ENCODE measurements at places on chromosomes 11 and 22.

GRCh38 chr11:68021167-68021787 is 9.2 kb upstream of the NDUFS8 start:
- no peak for DNase-seq

DNA sequence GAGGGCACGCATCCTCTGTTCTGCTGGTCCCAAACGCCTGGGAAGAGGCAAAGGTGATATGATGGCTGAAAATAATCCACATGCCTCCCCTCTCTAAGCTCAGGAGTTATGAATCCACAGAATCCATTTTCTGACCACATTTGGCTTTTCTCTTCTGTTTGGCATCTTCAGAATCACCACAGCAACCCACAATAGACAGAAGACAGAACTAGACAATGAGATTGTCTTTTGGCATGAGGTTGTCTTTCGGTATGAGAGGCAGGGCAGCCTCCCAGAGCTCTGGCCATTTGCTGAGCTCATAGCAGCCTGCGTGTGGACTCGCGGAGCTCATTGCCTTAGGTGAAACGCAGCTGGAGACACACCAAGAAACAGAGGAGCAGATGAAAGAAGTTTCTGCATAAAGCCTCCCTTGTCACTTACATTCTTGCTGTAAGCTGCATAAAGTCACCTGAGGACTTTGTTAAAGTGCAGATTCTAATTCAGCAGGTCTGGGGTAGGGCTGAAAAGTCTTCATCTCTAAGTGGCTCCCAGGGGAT is 868.0 kb downstream of the NTM start:
- no peak for DNase-seq

- no peak for DNase-seq
Measured at GRCh38 chr11:64457416-64458010, 98.6 kb downstream of the RPS6KA4 start.

DNA sequence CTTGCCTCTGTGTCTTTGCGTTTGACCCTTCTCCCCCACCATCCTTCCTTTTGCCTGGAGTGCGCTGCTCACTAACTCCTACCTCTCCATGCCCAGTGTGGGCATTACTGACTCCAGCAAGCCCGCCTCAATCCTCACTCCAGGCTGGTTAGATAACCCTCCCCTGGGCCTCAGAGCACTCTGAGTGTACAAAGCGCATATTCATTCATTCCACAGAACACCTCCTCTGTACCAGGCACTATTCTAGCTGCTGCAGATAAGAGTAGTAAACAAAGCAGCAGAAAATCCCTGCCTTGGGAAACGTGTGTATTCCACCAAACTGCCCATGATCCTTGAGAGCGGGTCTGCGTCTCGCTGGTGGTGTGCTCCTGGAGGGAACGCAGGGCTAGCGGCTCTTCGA is 3.2 kb downstream of the SLC22A8 start:
- no peak for DNase-seq

DNA sequence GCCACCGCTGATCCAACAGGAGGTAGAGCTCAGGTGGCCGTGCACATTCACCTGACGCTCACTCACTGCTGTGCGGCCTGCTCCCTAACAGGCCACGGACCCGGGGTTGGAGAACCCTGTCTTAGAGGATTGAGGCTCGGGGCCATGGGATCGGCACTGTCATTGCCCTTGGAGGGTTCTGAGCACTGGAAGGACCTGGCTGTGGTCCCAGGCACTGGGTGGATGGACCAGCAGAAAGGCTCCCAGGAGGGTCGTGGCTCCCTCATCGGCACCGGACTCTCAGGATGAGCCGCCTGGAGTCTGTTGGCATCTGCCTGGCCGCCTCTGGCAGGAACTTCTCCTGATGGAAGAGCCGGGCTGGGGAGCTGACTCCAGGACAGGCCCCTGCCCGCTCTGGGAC is 6.5 kb downstream of the KCNQ1 start:
- DNase-seq = no peak

DNA sequence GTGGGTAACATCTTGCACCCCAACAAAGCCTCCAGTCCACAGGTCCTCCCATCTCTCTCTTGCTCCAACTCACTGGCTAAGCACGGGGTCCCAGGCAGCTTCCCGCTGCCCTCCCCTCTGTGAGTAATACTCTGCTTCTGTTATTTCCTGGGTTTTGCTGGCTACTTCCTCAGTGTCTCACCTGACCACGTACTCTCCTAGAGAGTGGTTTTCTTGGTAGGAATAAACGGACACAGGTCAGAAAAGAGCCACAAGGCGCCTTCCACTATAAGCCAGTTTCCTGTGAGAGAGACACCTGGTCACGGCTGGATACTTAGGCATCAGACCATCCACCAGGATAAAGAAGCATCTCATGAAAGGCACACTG is 36.0 kb downstream of the ARRB1 start:
- DNase-seq = no peak

GRCh38 chr11:108975026-108975425 is 310.2 kb downstream of the DDX10 start:
- no peak for DNase-seq

GRCh38 chr11:87454241-87454640 is 416.5 kb downstream of the TMEM135 start:
- no peak for DNase-seq

GRCh38 chr11:60924906-60925853 is 920 bp downstream of the TMEM132A start:
- peak; percentile 59 for DNase-seq

DNA sequence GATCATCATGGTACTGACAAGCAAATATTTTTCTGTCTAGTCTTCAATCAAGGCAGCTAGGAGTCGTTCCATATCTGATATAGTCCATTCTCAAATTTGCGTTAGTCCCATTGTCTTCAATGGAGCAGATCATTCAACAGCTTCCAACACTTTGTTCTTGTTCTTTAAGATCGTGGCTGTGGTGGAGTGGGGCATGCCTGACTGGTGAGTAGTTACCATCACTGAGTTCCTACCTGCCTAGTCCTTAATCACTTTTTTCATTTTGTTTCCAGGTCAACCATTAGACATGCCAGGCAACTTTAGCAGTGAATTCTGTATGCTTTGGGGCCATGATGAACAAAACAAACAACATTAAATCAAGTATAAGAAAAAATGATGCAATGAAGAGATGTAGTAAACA is 693.1 kb upstream of the KIRREL3 start:
- DNase-seq = no peak

DNA sequence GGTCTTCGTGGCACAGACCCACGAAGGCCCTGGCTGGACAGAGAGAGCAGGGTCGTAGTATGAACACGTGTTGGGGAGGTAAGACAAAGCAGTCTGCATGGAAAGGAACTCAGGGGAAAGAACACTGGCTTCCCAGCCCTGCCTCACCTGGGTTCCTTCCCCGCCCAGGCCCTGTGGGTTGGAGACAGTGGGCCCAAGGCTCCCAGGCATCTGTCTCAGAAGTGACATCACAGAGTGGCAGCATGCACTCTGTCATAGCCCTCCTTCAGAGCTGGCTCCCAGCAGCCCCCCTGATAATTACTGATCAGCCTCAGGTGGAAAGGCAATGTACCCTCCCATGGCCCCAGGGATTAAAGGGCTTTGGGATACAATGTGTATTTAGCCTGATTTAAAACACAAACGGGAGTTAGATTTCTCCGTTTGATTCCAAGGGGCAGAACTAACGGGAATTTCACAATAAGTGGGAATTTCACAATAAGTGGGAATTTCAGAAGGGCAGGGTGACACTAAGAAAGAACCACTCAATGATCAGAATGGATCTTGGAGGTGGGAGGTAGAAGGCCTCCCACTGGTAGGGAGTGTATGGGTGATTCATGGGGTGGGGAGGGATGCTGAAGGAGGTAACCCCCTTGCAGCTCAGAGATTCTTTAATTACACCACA is 65.1 kb downstream of the SLC22A12 start:
- DNase-seq = no peak

- DNase-seq = no peak
Measured at GRCh38 chr22:45629469-45630089, 42.1 kb upstream of the ATXN10 start.

Measured in SJSA1 (cell line).